ENCODE measurements at places on chromosomes 13 and 19.

DNA sequence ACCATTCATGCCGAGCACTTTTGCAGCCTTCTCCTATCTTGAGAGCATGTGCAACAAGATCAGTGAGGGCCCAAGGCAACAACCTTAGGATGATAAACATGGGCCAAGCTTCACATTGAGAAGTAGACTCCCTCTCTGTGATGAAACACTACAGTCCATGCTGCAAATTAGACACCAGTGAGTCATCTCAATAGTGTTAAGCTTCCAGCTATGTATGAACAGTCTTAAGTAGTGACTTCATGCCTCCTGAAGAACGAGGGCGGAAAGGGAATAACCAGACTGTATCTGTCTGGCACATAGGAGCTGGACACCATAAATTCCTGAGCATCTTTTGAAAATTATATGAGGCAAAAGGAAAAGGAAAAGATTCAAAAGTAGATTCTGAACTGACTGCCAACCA lies 309.9 kb upstream of the SLITRK1 start:
- DNase-seq, result no peak

- DNase-seq, result no peak
These were observed 7.3 kb upstream of the MEDAG start for GRCh38 chr13:30898678-30899241.

DNA sequence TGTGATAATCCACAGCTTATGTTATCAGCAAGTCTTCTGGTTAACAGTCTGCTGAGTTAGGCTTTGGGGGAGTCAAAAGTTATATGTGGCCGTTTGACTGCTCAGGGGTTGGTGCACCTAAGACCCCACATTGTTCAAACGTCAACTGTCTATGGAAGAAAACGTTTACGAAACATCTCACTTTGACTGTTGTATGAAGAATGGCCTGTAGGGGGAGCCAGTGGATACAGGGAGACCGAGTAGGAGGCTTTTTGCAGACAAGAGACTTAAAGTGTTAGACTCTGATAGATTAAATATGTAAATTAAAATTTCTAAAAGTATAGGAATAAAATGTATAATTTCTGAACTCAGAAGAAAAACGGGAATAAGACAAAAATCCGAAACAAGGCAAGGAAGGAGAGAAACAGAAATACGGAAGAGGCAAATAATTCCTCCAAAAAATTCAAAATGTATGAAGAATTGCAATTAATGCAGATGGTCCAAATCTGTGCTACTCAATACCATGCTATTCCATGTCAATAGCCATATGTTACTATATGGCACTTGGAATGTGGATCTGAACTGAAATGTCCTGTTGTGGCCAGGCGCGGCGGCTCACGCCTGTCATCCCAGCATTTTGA lies 37.8 kb downstream of the TNFSF14 start:
- peak; percentile 84 for DNase-seq

DNA sequence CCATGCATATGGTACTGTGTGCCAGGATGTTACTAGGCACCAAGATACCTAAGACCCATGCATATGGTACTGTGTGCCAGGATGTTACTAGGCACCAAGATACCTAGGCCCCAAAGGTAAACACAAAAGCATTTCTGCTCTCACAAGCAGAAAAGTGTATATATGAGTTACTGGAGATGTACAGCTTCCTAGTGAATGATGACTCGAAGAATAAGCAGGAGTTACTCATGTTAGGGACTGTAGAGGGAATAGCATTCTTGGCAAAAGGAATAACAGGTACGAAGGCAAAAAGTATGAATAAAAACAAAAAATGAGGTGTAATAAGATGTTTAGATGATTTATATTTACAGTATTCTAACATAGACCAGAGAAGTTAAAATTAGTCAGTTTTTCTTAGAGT lies 383.7 kb downstream of the DIAPH3 start:
- DNase-seq, result no peak

- no peak for DNase-seq
These were observed 2659.4 kb upstream of the PCDH20 start for GRCh38 chr13:64074971-64075474.

DNA sequence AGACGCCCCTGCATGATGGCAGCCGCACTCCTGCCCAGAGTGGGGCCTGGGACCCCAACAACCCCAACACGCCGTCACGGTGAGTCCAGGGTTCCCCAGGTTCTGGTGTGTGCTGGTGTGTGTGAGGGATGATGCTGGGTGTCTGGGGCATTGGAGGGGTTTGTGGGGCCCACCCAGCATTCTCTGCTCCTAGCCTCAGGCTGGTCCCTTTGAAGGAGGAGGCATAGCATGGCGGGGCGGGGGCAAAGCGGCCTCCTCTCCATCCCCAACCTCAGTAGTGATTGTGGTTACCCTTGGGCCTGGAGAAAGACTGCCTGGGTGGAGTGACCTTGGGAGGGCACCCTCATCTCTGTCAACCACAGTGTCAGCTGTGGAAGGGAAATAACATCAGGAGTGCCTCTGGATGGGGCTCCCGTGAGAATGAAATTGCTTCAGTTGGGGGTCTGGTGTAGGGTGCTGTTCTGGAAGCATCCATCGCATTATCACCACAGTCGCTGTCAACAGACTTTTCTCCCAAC lies 7.1 kb upstream of the TIMM50 start:
- DNase-seq, result no peak

GRCh38 chr13:31864307-31864706 lies 125.0 kb downstream of the RXFP2 start:
- DNase-seq, result no peak

DNA sequence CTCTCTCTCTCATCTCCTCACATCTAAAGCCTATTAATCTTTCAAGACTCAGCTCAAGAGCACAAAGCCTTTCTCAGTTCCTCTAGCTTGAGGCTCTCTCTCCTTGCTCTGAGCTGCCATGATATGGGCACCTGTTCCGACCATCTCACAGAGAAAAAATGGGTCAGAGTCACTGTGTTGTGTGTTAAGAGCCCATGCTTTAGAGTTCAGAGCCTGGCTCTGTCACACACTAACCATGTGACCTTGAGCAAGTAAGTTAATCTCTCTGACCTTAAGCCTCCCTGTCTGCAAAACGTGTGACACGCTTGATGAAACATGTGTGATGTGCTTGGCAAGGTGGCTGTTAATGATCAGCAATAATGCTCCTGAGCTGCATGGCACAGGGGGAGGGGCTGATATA lies 245.2 kb downstream of the DLEU7 start:
- DNase-seq, result no peak

GRCh38 chr13:24995225-24995804 lies 100.6 kb upstream of the PABPC3 start:
- no peak for DNase-seq

GRCh38 chr13:36543671-36544070 lies 111.4 kb downstream of the CCNA1 start:
- DNase-seq, result no peak

DNA sequence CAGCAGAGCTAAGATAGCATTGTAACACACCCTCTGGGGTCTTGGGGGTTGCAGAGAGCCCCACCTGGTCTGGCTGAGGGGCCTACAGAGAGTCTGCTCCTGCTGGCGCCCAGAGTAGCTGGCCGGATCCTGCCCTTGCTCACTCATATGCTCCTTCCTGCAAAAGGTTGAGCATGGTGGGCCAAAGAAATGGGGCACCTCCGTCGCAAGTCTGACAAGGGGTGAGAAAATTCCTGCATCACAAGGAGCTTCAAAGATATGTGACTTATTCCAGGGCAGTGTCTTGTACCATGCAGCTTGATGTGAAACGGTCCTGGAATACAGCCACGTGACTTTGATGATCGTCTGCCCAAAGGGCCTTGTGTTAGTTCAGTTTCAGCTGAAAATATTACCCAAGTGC lies 218.3 kb downstream of the DCLK1 start:
- no peak for DNase-seq

- DNase-seq, result no peak
These were observed 177.8 kb upstream of the NBEA start for GRCh38 chr13:34764246-34764645.

GRCh38 chr19:29587518-29587986 lies 18.5 kb upstream of the POP4 start:
- DNase-seq, result no peak

- DNase-seq, result no peak
These were observed 2.4 kb downstream of the ADAMTSL5 start for GRCh38 chr19:1510442-1510806.
